ENCODE measurements at places on chromosomes 11 and 22.

DNA sequence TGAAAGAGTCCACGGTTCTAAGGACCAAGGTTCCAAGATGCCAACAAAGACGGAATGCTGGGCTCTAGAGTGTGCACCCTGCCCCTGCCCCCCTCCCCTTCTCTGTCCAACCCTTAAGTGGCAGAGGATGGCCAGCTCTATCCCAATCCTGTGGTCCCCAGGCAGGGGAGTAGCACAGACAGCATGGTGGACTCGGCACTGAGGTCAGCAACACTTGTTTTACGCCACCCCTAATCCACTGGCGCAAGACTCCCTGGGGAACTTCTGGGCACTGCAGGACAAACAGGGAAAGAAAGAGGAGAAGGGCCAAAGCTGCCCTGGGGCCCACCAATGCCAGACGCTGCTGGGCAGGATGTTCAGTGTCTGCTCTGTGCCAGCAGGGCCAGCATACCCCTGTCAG lies 18.9 kb downstream of the GDPD5 start:
- DNase-seq: no peak

- DNase-seq: no peak
These were observed 127.5 kb downstream of the CCDC81 start for GRCh38 chr11:86502137-86502642.

- no peak for DNase-seq
These were observed 10.5 kb downstream of the ATM start for GRCh38 chr11:108233277-108233945.

DNA sequence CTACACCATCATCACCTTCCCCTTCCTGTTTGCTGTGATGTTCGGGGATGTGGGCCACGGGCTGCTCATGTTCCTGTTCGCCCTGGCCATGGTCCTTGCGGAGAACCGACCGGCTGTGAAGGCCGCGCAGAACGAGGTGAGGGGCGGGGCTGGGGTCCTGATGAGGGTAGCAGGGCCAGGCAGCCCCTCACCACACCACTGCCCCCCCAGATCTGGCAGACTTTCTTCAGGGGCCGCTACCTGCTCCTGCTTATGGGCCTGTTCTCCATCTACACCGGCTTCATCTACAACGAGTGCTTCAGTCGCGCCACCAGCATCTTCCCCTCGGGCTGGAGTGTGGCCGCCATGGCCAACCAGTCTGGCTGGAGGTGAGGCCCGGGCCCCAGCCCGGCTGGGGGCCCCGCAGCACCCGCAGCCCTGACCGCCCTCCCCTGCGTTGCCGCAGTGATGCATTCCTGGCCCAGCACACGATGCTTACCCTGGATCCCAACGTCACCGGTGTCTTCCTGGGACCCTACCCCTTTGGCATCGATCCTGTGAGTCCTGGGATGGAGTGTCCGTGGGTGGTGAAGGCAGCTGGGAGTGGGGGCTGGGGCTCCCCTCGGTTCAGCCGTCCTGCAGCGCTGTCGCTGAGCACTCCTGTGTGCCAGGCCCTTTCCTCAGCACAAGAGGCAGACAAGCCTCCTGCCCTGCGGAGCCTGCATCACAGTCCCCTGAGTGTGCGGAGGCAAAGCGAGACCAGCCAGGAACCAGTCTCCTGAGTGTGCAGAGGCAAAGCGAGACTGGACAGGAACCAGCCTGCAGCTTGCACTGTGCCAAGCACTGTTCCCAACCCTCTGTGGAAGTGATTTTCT lies 8.8 kb downstream of the TCIRG1 start:
- DNase-seq: no peak

GRCh38 chr11:830295-831117 lies 2.2 kb upstream of the CD151 start:
- peak; percentile 51 for DNase-seq

GRCh38 chr11:95702526-95702925 lies 87.1 kb downstream of the FAM76B start:
- DNase-seq: peak; percentile 94

DNA sequence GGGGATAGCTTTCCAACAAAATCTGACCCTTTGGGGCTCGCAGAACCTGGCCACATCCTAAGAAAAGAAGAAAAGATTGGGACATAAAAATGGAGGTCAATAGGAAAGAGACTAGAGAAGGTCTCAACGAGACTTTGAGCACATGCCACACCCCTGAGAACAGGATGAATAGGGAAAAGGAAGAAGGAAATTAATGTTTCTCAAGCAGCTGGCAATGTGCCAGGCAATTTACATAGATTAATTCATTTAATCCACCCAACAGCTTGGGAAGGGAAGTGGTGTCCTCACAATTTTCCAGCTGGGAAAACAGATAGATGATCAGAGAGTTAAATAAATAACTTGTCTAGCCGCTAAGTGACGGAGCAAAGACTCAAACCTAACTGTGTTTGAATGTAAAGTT lies 50.7 kb downstream of the PAMR1 start:
- no peak for DNase-seq
